ENCODE measurements at places on chromosomes 7 and 10.

- DNase-seq: no peak
Measured at GRCh38 chr10:77180794-77181193, 456.8 kb downstream of the KCNMA1 start.

DNA sequence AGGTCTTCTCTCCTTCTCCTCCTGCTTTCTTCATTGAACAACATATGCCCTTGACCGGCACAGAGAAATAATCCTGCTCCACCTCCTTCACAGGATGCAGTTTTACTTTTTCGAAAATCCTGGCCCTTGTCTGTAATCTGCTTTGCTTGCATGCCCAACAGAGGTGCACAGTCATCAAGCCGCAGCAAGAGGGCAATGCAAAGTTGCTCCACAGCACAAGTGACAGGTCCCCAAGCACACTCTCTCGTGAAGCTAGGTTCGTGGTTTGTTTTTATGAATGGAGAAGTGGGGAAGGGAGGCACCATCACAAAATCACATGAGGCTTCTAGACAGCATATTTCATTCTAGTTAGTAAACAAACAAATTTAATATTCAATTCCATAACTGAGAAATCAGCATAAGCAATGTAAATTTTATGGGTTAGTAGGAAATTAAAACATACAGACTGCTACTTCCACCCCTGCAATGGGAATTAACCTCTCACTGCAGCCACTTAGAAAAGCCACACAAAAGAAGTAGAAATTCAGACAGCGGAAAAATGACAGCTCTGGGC lies 178.8 kb downstream of the TPK1 start:
- DNase-seq: no peak

GRCh38 chr10:33698033-33698432 lies 363.6 kb upstream of the NRP1 start:
- DNase-seq: no peak

- DNase-seq: no peak
Measured at GRCh38 chr10:123146894-123147634, 872 bp upstream of the HMX2 start.

GRCh38 chr10:110803830-110804338 lies 67.8 kb upstream of the PDCD4 start:
- peak; percentile 45 for DNase-seq

DNA sequence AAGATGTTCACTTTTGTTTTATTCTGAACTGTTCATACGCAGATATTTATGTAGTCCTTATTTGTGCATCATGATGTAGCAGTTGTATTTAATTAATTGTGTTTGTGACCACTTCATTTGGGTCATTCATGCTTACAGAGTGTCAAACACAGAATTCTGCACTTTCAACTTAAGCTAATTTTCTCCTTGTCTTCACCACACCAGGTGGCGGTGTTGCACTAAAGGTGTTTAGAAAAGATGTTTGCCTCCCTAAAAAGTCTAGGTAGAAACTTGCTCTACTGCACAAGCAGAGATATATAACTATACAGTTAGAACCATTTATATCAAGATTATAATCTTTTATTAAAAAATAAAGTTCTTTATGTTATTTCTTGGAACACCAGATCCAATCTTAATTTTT lies 1.3 kb upstream of the TAS2R38 start:
- DNase-seq: peak; percentile 9

- DNase-seq: no peak
Measured at GRCh38 chr10:59865101-59865500, 41.3 kb downstream of the CCDC6 start.

- peak; percentile 23 for DNase-seq
Measured at GRCh38 chr7:47327698-47328391, 254.1 kb downstream of the TNS3 start.

DNA sequence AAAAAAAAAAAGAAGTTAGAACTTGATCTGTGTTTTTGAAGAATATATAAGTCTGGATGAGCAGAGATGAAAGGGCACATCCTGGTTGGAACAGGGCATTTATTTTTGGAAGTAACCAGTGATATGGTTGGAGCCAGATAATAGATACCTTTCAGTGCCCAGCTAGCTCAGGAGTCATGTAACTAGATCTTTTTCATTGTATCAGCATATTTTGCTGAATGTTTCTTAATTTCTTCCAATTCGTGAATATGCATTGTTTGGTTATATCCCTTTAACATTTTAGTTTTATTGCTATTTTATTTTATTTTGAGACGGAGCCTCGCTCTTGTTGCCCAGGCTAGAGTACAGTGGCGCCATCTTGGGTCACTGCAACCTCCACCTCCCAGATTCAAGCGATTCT lies 81.8 kb downstream of the LCOR start:
- no peak for DNase-seq

DNA sequence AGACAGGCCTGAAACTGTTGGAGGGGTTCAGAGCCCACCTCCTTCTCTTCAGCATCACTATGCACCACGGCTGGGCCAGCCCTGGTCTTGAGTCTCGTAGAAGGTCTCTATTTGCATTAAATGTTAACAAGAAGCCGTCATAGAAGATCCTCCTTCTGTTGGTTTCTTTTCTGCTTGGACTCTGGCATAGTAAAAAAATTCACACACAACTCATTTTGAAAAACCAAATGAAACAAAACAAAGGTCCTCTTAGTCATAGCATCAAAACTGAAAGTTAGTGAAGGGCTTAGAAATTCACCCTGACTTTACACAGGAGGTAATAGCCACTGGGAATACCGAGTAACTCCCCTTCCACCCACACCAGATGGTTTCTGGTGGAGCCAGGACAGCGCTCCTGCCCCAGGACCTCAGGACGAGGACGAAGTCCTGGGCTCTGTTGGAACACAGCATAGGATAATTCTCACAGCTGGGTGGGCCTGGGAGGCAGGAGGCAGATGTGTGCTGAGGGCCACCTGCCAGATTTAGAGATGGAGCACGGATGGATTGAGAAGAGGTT lies 248.4 kb upstream of the KLF6 start:
- no peak for DNase-seq
